NCI-H2081 (cell line): ENCODE measurements at places on chromosomes 11 and 22.

- DNase-seq: no peak
These were observed 116.8 kb downstream of the TRIM44 start for GRCh38 chr11:35779409-35779808.

- DNase-seq: no peak
These were observed 1122.8 kb upstream of the CCDC90B start for GRCh38 chr11:84408946-84409411.

- no peak for DNase-seq
These were observed 8.6 kb downstream of the ARAP1 start for GRCh38 chr11:72743321-72744221.

DNA sequence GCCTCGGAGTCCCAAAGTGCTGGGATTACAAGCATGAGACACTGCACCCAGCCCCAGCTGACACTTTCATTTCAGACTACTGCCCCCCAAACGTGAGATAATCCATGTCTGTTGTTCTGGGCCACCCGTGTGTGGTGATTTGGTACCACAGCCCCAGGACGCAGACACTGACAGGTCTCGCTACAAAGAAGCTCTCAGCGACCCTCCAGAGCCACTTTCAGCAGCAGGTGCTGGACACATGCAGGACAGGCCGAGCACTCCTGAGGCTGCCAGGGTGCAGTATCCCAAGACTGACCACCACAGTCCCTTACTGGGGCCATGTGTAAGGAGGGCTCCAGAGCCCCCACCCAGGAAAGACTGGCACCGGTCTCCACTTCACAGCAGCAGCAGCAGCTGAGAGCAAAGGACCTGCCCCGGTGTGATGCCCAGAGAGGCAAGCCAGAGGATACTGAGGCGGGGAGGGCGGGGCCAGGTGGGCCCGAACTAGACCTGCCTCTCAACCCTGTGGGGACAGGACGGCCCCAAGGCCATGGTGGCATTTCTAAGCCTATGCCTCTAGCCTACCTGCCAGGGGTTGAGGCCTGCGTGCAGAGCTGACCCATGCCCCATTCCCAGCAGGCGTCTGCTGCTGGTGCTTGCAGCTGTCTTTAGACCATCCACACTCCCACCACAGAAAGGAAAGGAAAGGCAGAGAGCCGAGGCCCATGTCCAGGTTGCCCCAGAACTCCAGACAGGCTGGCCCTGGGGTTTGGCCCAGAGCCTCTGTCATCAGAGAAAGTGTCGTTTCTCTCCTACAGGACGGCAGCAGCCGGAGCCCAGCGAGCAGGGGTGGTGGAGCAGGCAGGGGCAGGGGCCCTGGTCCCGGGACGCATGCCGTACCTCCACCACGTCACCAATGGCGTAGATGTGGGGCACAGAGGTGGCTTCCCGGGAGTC lies 28.0 kb upstream of the GNB1L start:
- no peak for DNase-seq

- DNase-seq: no peak
These were observed 46.4 kb downstream of the GUCY1A2 start for GRCh38 chr11:106971864-106972263.

GRCh38 chr22:37412495-37413250 lies 14.6 kb downstream of the ELFN2 start:
- DNase-seq: no peak

DNA sequence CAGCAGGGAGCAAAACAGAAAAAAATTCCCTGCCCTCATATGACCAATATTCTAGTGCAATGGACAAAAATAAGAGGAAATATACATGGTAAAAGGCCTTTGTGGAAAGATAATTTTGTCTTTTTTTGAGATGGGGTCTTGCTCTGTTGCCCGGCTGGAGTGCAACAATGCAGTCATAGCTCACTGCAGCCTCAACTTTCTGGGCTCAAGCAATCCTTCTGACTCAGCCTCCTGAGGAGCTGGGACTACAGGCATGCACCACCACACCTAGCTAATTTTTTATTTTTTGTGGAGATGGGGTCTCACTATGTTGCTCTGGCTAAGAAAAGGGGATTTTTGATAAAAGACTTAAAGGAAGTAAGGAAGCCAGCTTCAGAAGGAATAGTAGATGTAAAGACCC lies 25.7 kb upstream of the DDX10 start:
- DNase-seq: no peak

GRCh38 chr11:889257-889656 lies 21.4 kb downstream of the CHID1 start:
- DNase-seq: no peak

GRCh38 chr11:31815711-31816467 lies 4.8 kb upstream of the PAX6 start:
- DNase-seq: no peak

- DNase-seq: no peak
These were observed 66.9 kb downstream of the FBXO7 start for GRCh38 chr22:32541481-32541880.

- DNase-seq: no peak
These were observed 61.9 kb downstream of the CYB5R2 start for GRCh38 chr11:7611411-7611810.

- DNase-seq: no peak
These were observed 50.9 kb downstream of the ENDOD1 start for GRCh38 chr11:95140397-95141033.

- DNase-seq: no peak
These were observed 20.7 kb downstream of the FZD4 start for GRCh38 chr11:86934582-86934900.

- no peak for DNase-seq
These were observed 17.2 kb downstream of the KIAA1671 start for GRCh38 chr22:24969560-24970301.
